ENCODE measurements at places on chromosomes 1 and 21. TPM values are rescaled to one million over a fixed set of nuclear protein-coding genes. Genes with fewer than 3 reads are reported as not detected.

- H3K36me3 ChIP-seq: no peaks in the 10 kb centered on the region
- H3K27me3 ChIP-seq: no peaks in the 10 kb centered on the region
- no peak overlapping the region for H3K4me3 ChIP-seq
- no peak for DNase-seq
Observed at GRCh38 chr1:110638058-110638457, 31.9 kb upstream of the KCNA2 start.

DNA sequence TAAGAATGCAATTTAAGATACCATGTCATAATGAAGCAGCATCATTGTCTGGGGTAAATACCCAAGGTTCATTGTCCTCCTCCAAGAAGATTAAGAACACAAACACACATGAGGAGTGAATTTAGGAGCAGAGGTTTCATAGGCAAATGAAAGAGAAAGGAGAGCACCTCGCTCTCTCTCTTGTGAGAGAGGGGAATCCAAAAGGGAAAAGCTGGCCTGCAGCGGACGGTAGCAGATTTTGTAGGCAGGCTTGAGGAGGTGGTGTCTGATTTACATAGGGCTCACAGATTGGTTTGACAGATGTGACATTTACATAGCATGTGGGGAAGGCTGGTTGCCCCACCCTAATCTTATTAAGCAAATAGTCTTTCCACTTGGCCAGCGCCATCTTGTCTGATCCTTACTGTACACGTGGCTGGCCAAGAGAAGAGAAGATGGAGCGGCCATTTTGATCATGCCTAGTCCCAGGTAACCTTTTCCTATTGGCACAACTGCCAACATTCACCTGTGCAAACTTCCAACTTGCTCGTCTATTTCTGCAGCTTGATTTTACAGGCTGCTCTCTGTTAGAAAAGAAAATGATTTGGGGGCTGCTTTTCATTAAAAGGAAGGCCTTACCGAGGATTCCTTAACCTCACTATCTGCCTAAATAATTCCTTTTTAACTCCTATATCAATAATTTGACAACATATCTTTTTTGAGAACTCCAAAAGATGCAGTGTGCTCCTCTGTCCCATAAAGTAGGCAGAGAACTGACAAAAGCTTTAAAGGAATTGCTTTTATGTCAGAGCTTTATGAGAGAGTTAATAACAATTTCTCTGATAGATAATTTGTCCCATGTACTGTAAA, 16.0 kb upstream of the LRRC7 start:
- no peak overlapping the region for H3K4me3 ChIP-seq
- H3K27me3 ChIP-seq: peaks cover 1% of the 10 kb centered on the region
- DNase-seq: no peak
- H3K36me3 ChIP-seq: no peaks in the 10 kb centered on the region
- H3K4me1 ChIP-seq: no peaks in the 10 kb centered on the region

LINGO4 gene
- total RNA-seq: not detected

RCOR3 gene
- 39.6 TPM for total RNA-seq

C4BPA gene
- not detected for total RNA-seq

SRGAP2 gene
- 92.8 TPM for total RNA-seq

FAM3B gene
- total RNA-seq: not detected

DNA sequence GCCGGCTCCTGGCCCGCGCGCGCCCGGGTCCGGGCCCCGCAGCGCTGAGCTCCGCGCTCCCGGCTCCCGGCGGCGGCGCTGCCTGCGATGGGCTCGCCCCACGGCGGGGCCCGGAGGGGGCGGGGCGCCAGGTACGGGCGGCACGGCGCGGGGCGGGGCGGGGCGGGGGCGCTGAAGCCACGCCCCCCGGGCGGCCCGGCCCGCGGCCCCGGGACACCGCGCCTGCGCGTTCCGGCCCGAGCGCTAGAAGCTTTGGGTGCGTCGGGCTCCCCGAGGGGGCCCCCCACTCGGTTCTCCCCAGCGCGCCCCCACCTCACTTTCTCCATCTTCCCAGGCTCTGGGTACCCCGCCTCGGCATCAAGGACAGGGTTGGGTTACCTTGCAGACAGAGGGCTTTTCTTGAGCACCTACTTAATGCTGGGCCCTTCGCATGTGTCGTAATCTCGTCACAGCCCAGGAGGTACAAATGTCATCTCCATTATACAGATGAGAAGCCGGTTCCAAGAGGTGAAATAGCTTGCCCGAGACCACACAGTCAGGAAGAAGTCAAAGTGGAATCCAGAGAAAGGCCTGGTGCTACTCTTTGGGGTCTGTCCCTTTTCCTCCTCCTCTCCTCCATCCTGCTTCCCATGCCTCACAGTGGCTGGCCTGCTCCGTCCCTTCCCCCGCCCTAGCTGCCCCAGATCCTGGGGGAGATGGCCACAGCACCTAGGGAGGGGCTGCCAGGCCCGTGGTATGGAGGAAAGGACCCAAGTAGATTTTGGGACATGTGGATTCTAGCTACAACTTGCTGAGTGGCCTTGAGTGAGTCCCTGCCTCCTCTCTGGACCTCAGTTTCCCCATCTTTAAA, 46.5 kb downstream of the RAP1GAP start:
- H3K36me3 ChIP-seq: peaks cover 6% of the 10 kb centered on the region
- DNase-seq: peak; percentile 52
- H3K27ac ChIP-seq: peak overlapping the region; percentile 64
- peak overlapping the region; percentile 44 for H3K4me3 ChIP-seq
- H3K27me3 ChIP-seq: no peaks in the 10 kb centered on the region

FBXO42 gene
- total RNA-seq: 19.5 TPM

DNA sequence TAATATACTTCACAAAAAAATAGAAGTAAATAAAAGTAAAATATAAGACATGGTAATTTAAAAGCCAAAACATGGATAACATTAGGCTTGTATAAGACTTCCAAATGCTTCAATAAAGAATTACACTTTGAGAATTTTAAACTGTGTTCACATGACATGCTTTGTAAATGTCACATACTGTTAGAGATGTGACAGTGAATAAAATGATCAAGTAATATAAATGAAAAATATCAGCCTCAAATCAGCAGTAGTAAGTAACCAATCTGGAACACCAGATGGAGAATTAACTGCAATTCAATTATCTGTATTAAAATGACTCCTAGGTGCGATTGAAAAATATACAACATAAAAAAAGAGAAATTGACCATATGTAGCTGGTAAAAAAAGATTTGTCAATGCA, 1260.8 kb downstream of the BRINP3 start:
- H3K4me1 ChIP-seq: no peaks in the 10 kb centered on the region
- no peaks in the 10 kb centered on the region for H3K36me3 ChIP-seq
- H3K27ac ChIP-seq: no peak overlapping the region
- no peak overlapping the region for H3K4me3 ChIP-seq
- H3K27me3 ChIP-seq: no peaks in the 10 kb centered on the region
- no peak for DNase-seq

GRCh38 chr1:7644961-7645750, 125.9 kb upstream of the VAMP3 start:
- peak; percentile 51 for DNase-seq
- no peak overlapping the region for H3K27ac ChIP-seq
- no peaks in the 10 kb centered on the region for H3K27me3 ChIP-seq
- peaks cover 8% of the 10 kb centered on the region for H3K4me1 ChIP-seq
- no peaks in the 10 kb centered on the region for H3K36me3 ChIP-seq

DNA sequence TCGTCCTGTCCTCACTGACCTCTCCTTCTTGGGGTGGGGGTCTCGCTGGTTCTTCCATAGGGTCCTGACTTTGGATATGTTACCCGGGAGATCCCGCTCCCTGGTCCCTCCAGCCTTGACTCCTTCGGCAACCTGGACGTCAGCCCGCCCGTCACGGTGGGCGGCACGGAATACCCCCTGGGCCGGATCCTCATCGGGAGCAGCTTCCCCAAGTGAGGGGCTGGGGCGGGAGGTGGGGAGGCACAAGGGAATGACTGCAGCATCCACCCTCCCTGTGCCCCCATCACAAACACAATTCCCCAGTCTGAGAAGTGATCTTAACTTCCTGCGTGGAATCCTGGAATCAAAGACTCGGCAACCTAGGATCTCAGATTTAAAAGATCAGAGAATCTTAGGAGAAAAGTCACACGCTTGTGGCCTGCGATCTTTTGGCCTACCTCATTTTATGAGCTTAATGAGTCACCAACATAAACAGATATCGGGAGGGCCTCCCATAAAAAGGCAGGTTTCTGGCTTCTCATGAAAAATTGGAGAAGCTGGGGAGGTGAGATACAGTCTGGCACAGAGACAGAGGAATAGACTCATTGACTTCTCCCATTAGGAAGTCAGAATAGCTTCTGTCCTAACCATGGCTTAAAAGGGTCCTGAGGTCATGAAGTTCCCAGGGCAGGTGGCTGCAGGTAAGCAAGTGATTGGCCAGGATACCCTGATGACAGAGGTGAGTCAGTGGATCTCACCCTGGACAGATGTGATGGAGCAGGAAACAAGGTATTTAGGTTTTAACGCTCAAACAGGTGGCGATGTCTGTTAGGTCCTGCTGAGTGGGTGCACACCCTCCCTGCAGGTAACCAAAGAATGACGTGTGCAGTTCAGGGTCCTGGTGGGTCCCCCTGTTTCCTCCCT, 15.9 kb upstream of the PADI3 start:
- H3K4me3 ChIP-seq: no peak overlapping the region
- H3K36me3 ChIP-seq: no peaks in the 10 kb centered on the region
- H3K27me3 ChIP-seq: no peaks in the 10 kb centered on the region
- H3K27ac ChIP-seq: peak overlapping the region; percentile 73

GRCh38 chr1:40197656-40198055, 36.5 kb downstream of the RLF start:
- no peak overlapping the region for H3K27ac ChIP-seq
- no peaks in the 10 kb centered on the region for H3K27me3 ChIP-seq
- no peak overlapping the region for H3K4me3 ChIP-seq
- H3K36me3 ChIP-seq: peaks cover 6% of the 10 kb centered on the region

DNA sequence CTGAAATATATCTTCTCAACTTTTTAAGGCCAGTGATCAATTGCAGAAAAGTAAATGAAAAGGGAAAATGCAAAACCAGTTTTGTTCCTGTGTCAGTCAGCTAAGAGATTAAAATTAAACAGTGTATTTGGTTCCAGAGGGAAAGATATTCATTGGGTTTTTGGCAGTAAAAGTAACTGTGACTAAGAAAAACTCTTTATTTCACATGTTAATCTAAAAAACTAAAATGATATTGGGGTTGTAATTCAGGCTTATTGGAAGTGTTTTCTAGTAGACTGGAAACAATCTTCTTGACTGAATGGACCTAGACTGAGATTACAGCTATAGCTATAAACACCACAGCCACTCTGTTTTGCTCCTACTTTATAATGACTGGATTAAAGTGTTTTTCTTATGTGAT, 413.9 kb downstream of the ADGRL2 start:
- no peaks in the 10 kb centered on the region for H3K36me3 ChIP-seq
- peaks cover 15% of the 10 kb centered on the region for H3K4me1 ChIP-seq
- H3K27me3 ChIP-seq: no peaks in the 10 kb centered on the region

DNA sequence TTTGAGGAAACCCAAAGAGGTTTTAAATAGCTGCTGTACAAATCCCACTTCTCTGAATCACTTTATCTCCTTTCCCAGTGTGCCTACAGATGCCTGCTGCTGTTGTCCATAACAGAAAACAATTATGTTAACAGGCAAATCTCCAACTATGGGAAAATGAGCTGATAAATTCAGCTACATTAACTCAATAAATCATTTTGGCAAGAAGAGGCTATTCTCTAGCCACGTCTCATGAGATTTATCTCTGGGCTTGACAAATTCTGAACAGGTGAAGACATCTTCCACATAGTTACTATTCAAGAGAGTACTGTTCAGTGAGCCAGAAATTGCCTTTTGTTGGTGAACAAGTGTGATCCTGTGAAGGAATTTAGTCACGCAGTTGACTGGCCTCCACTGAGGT, 327.1 kb upstream of the FMN2 start:
- H3K27me3 ChIP-seq: no peaks in the 10 kb centered on the region
- H3K4me1 ChIP-seq: no peaks in the 10 kb centered on the region
- no peak for DNase-seq
- no peaks in the 10 kb centered on the region for H3K36me3 ChIP-seq
- H3K4me3 ChIP-seq: no peak overlapping the region
- H3K27ac ChIP-seq: no peak overlapping the region

- no peaks in the 10 kb centered on the region for H3K27me3 ChIP-seq
- H3K4me1 ChIP-seq: no peaks in the 10 kb centered on the region
- H3K36me3 ChIP-seq: no peaks in the 10 kb centered on the region
- H3K27ac ChIP-seq: no peak overlapping the region
Observed at GRCh38 chr21:15534450-15534886, 195.3 kb upstream of the USP25 start.

GRCh38 chr1:156281693-156282478, 739 bp downstream of the SMG5 start:
- H3K27ac ChIP-seq: peak overlapping the region; percentile 97
- peaks cover 36% of the 10 kb centered on the region for H3K36me3 ChIP-seq
- peak; percentile 78 for DNase-seq
- no peaks in the 10 kb centered on the region for H3K27me3 ChIP-seq
- H3K4me1 ChIP-seq: peaks cover 8% of the 10 kb centered on the region

Data from A673 (cell line).